CD4-positive, alpha-beta T cell treated with Interleukin-21 for 1 hour (primary cell): ENCODE measurements at places on chromosomes 4 and X.

- DNase-seq, result no peak
Measured at GRCh38 chr4:1204828-1205585, 32.6 kb upstream of the SPON2 start.

DNA sequence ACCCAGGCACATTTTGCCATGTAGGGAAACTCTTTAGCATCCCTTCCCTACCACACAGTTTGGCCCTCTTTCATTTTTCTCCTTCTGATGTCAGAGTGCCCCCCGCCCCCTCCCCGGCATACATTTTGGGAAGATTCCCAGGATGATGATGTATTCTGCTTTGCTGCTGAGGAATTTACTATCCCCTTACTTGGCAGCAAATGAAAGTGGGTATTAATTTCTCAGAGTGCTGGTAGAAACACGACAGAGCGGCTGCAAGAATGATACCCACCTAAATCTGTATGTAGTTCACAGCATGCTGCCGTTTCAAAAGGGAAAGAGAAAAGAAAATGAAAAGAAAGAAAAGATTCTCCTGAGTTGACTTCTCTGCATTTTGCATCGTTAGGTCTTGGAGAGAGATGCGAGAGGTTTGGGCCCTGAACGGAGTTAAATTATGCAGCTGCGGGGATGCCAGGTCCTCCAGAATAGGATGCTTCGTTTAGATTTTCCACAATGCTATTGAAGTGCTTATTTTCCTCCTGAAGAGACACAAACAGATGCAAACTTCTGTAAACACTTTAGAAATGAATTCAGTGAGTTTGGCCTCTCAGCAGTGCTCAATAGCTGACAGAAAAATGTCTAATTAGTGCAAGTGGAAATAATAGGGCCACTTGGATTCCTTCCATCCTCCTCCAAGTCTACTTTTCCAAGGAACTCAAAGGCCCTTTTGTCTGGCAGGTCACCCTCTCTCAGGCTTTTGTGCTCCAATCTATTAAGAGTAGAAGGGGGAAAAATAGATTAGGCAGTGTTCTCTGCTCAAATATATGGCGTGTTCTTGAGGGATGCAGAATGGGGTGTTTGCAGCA is 106.2 kb downstream of the ALPK1 start:
- DNase-seq, result no peak

- DNase-seq, result peak; percentile 66
Measured at GRCh38 chrX:11143931-11144678, 33.0 kb downstream of the HCCS start.

DNA sequence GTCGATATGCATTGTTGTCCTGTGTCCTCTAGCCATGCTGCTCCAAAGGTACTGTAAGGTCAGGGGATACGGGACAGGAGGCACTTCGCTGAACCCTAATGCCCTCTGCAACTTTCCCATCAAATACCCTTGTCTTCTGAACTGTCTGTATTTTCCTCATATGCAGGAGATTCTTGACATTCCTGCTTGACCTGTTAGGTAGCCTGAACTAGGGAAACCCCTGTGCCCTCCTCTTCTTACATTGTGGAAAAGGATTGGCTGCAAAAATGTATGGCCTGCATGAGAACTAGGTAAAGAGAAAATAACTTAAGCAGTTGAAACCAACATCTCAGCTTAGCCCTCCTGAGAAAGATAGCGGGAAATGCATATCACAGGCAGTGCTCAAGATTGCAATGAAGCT is 11.4 kb downstream of the RTL8B start:
- DNase-seq, result no peak
